A673 (cell line): ENCODE measurements at places on chromosomes 7 and 10.
A peak's percentile ranks its signal among the peaks of the same experiment; 100 is the strongest.

GRCh38 chr10:70558295-70558694 is 44.2 kb downstream of the PRF1 start:
- no peak for DNase-seq

GRCh38 chr7:94161476-94161875 is 157.3 kb upstream of the BET1 start:
- no peak for DNase-seq

DNA sequence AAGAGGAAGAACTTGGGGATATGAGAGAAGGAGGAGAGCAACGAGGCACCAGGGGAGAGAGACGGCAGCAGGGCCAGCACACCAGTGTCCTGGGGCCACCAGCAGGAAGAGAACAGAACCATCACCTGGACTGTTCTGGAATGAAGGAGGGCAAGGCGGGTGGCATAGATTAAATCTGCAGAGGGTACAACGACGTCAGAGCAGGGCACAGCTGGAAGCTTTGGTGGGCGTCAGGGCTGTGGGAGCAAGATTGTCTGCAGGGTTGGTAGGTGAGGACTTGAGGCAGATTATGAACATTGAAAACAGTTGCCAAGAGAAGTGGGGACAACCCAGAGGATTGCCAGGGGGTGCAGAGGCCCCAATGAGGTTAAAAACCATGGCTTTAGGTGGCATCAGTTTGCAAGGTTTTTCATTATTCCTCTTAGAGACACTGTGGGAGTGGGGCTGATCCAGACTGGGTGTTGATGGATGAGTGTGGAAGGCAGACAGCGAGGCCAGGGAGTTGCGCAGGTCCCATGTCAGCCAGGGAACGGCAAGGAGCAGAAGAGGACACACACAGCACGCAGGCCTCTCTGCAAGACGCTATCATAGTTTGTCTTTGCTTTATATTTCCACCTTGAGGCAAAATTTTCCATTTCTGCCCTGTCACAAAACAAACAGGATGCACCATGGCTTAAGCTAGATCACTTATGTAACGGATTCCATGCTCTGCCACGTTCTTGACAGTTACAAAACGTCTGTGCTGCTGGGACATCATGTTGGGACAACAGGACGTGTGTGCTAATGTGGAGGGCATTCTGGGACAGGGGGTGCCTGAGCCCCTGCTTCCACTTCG is 52.5 kb upstream of the LEP start:
- DNase-seq = no peak

DNA sequence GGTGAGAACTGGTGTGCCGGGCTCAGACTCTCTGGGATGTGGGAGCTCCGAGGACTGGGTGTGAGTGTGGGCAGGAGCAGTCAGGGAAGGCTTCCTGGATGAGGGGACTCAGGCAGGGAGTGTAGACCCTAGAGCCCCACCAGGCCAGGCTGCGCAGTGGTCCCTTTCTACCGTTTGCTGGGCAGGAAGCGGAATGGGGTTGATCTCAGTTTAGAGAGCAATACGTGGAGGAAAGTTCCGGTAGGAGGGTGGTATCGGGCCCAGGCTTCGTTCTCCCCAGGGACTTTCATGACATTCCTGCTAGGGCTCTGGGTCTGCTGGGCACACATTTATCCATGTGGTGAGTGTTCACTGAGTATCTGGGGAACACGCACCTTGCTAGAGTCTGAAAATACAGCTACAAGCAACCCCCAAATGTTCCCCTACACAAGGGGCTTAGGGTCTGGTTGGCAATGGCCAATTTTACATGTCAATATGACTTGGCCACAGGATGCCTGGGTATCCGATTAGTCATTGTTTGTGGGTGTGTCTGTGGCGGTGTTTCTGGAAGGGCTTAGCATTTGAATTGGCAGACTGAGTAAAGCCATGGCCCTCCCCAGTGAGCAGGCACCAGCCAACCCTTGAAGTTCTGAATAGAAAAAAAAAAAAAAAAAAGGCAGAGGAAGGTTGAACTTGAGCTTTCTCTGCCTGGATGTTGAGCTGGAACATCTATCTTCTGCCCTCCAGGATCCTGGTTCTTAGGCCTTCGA is 20.8 kb downstream of the GHRHR start:
- peak; percentile 39 for DNase-seq

- no peak for DNase-seq
Observed at GRCh38 chr7:105990141-105990540, 27.1 kb downstream of the CDHR3 start.

DNA sequence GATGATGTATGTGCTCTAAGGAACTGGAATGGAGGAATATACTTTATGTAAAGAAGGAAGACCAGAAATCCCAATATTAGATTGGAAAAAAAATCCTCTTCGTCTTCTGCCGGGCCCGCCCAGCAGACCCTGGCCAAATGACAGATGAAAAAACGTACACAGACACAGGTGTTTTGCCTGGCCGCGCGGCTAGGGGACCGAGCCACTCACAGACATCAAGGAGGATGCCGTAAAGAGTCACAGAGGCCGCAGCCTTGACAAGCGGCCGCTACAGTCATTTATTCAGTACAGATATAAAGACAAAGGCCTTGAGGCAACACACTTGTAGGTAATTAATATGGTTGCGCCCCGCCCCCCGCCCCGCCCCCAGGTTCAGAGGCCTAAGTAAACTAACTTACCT is 594.1 kb downstream of the GRM8 start:
- DNase-seq = no peak

DNA sequence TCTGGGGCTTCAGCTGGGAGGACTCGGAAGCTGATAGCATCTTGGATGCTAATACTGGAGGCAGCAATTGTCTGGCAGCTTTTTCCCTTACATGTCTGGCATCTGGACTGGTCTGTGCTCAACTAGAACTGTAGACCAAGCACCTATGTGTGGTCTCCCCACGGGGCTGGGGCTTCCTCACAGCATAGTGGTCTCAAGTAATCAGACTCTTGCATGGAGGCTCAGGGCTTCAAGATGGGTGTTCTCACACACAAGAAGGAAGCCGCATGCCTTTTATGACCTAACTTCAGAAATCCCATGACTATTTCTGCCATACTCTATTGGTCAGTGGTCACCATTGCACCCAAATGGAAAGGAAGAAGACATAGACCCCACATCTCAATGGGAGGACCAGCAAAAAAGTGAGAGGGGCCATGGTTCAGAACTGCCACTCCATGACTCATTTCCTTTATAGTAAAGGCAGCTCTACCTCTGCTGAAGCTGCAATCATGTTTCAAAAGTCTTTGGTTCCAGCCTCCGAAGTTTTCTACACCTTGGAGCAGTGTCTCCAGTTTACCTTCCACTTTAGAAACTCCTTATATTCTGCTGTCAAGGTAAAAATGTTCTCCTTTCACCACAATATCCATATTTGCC is 14.7 kb downstream of the AOC1 start:
- no peak for DNase-seq
